ENCODE measurements at places on chromosomes 6 and 20.

- DNase-seq = no peak
These were observed 274.1 kb upstream of the MAP3K7 start for GRCh38 chr6:90860822-90861601.

GRCh38 chr6:408599-409102 lies 17.1 kb downstream of the IRF4 start:
- DNase-seq = peak; percentile 87

DNA sequence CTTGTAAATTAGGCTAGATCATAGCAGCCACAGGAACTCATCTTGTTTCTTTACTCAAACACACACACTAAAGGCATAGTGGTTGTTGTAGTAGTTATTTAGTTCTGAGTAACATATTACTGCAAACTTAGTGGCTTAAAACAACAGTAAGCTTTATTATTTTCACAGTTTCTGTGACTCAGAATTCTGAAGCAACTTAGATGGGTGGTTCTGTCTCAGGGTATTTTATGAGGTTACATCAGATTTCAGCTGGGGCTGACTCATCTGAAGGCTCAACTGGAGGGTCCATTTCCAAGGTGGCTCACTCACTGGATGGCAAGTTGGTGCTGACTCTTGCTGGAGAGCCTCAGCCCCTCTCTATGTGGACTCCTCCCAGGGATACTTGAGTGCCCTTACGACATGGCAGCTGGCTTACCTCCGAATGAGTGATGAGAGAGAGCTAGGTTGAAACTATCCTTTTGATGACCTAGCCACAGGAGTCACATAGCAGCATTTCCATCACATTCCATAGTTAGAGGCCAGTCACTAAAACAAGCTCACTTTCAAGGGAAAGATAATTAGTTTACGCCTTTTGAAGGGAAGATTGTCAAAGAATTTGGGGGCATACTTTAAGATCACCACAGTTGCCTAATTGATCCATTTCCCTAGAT lies 136.5 kb upstream of the PRND start:
- peak; percentile 89 for DNase-seq

- no peak for DNase-seq
These were observed 202.6 kb downstream of the CD109 start for GRCh38 chr6:73898599-73898998.

- DNase-seq = no peak
These were observed 351.2 kb upstream of the RUNX2 start for GRCh38 chr6:44976677-44977641.

- no peak for DNase-seq
These were observed 522.0 kb upstream of the MAN1A1 start for GRCh38 chr6:119871520-119871919.

GRCh38 chr6:5677219-5678000 lies 329.3 kb downstream of the NRN1 start:
- no peak for DNase-seq

- DNase-seq = no peak
These were observed 4.7 kb downstream of the ECT2L start for GRCh38 chr6:138800377-138801150.

GRCh38 chr6:99608059-99608885 lies 1.6 kb downstream of the PRDM13 start:
- DNase-seq = no peak

DNA sequence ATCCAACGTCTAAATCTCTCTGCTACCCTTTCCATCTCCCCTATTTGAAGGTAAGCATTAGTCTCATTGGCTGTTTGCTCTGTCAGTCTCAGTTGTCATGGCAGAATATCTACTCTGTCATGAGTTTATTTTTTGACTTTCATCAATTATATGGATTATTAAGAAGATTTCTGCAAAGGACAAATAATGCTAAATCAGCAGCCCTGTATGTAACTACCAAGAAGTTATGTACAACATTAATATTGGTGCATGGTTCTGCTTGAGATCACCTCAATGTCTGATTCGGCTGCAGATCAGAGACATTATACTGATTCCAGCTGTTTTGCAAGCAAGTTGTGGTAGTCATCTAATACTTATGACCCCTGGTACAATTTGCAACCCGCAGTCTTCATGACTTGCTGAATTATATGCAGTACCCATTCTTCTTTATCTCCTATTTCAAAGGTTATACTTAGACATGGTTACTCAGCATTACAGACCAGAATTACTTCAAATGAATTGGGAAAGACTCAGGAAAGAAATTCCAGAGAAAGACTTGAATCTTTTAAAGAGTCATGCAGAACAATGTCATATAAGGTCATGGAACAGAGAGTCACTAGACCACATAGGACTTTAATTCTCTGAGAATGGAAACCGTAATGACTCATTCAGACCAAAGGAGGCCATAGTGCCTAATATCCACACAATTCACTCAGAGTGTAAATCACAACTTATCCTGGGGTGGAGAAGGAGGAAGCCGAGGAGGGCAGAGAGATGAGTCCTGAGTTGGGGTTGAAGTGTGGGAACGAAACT lies 201.4 kb downstream of the IBTK start:
- peak; percentile 35 for DNase-seq

- no peak for DNase-seq
These were observed 263.9 kb upstream of the CITED2 start for GRCh38 chr6:139638179-139638941.

DNA sequence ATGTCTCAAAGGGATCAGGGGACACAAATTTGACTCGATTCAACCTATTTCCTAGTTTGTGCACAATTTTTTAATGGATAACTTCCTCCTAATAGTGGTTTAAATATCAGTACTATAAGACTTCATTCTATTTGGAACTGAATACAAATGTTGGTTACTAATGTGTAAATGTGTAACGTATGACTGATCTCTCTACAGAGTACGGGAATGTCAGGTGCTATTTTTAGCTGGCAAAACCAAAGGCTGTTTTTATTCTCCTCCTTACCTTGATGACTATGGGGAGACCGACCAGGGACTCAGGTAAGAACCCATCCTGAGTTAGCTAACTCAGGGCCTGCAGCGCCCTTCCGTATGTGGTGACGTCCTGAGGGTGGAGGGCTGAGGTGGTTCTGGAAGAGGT lies 33.0 kb downstream of the PRPH2 start:
- DNase-seq = no peak

Measured in suppressor macrophage treated with lipopolysaccharide for 1 hour (primary cell).